ENCODE measurements at places on chromosomes 13 and 19.

GRCh38 chr13:49649244-49649962 is 21.1 kb downstream of the ARL11 start:
- DNase-seq: no peak

DNA sequence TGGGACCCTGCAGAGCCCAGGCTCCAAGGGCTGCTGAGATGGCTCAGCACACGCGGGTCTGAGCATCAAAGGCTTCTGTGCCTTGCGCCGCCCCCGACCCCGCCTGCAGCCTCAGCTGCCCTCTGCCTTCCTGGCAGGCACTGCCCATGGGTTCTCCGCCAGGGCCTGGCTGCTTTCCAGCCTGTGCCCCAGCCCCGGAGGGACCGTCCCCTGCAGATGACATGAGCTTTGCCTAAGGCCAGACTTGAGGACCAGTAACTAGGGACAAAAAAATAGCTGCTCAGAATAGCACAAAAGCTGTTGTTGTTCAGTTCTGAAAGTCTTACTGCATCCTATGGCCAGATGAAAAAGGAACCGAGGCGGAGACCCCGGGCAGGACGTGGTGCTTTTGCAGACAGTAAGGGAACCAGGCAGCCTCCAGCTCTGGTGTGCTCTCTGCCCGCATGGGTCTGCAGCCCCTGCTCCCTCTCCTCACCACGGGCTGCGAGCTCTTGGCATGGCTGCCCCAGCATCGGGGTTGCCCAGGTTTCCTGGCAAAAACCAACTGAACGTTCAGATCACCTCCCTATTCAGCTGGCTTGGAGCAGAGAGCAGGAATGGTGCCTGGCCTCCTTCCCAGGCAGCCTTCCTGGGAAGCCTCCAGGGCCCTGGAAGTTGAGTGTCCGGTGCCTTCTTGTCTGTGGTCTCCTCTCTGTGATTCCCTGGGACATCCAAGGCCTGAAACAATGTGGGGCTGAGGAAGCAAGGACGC is 12.5 kb upstream of the CFAP97D2 start:
- DNase-seq: no peak

GRCh38 chr13:43686557-43686956 is 100.2 kb downstream of the ENOX1 start:
- DNase-seq: no peak

DNA sequence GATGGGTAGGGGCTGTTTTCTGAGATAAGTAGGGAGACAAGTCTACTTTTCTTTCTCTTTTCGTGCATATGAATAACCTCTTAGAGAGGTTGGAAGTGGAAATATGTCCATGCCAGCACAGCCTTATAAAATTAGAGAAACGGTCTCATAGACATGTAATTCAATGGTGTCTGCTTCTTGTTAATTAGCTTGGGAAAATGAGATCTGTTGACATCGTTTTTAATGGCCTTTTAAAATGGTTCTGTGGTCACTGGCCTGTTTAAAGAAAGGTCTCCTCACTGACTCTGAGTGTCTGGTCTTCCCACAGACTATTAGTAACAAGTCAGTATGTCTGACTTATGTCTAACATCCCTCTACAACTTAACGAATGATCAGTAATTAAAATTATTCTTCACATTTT is 487.1 kb downstream of the SLITRK6 start:
- no peak for DNase-seq

DNA sequence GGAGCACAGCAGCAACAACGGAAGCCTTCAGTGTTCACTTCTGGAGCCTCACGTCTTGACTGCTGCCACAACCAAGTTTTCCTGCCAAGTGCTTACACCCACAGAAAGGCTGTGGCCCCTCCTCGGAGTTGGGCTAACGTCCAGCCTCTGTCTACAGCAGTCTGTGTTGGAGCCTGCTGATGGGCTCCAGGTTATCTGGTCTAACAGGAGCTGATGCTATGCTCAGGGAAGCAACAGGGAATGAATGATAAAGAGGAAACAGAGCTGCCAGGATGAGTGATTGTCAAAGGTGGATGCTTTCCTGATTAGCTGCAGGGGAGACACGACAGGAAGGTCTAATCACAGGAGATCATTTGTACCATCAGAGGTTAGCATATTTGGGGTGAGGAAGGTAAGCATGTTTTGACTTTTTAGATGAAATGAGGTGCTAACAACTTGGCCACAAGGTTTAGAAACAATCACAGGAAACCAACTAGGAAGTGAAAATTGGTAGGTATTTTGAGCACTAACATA is 53.8 kb upstream of the RCBTB2 start:
- DNase-seq: no peak

DNA sequence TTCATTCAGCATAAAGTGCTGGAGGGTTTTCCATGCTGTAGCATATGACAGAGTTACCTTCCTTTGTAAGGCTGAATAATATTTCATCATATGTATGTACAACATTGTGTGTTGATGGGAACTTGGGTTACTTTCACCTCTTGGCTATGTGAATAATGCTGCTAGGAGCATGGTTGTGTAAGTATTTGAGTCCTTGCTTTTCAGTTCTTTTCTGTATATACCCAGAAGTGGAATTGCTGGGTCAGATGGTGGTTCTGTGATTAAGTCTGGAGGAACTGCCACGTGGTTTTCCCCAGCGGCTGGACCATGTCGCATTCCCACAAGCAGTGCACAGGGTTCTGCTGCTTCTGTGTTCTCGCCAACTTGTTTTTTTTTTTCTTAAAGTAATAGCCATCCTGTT is 101.2 kb upstream of the TEX29 start:
- DNase-seq: no peak

- DNase-seq: no peak
These were observed 21.6 kb downstream of the SERPINE3 start for GRCh38 chr13:51361106-51361505.

- DNase-seq: no peak
These were observed 73.3 kb downstream of the ALOX5AP start for GRCh38 chr13:30808600-30808999.

GRCh38 chr19:1648920-1649541 is 3.4 kb downstream of the TCF3 start:
- no peak for DNase-seq

DNA sequence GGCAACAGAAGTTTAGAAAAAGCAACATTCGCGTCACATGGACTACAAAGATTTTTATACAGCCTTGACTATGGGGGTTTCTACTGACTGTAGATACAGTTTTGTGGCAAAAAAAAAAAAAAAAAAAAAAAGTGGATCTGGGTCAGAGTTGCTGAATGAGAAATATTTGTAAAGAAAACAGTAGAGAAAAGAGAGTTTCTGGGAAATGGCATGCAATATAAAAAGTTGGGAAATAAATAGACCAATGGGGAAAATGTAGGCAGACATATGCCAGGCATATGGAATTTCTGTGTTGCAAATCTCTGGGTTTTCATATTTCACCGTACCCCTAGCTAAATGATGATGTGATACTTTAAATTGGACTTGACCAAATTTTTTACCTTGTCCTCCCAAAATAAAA is 315.3 kb downstream of the EFNB2 start:
- DNase-seq: no peak

DNA sequence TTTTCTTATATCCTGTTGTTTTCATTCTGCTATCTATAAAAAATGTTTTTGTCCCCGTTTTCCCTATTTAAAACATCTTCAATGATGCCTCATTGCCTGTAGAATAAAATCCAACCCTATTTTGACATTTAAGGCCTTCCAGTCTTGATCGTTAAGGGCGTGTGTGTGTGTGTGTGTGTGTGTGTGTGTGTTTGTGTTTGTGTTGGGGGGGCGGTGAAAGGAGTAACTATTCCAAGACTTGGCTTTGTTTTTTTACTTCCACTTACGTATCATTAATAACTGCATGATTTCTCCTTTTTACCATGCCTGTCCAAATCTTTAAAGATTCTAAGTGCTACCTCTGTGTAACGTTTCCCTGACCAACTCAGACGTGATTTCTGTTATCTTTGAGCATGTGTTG is 784 bp downstream of the PIBF1 start:
- DNase-seq: no peak

GRCh38 chr13:98576200-98576945 is 534 bp downstream of the STK24 start:
- no peak for DNase-seq

Measured in T follicular helper cell (primary cell).